Activated CD8-positive, alpha-beta memory T cell treated with anti-CD3 and anti-CD28 coated beads, Interleukin-2, amount 50 U/mL, for 48 hours (primary cell): ENCODE measurements at places on chromosomes 3 and 15.

DNA sequence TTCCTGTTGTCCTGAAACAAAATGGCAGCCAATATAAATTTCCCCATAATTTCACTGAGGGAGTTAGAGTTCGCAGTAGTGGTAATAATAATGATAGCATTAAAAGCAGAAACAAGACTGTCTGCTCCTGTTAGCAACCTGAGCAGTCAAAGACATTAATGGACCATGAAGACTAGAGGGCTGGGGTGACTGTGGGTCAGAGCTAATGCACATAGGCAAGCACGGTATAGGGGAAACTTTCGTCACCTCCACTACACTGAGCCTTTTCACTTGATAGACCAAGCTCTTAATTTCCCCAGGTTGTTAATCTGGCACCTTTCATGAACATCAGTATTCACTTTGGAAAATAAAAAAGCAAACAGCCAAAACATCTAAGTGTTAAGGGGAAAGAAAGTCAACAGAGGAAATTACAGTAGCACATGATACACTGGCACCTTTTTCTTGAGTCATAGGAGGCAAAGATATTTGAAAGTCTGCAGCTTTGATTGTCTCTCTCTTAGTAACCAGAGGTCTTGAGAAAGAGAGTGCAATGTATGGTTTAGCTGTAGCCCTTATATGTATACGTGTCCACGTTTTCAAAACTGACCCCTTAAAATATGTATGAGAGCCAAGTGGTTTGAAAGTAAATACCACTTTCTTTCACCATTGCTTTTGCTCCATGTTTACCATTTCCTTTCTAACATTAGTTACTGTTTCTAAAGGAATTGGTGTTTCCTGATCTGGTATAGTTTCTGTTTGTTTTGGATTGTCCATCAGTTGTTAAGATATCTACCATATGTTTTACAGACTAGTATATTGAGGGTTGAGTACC is 104.8 kb downstream of the FILIP1L start:
- DNase-seq = no peak

- DNase-seq = no peak
Measured at GRCh38 chr3:100993309-100993708, at the start of gene ABI3BP. Gene ABI3BP (minus strand): TSS chr3:100993421. CDS start chr3:100993384, 37 bp downstream.

DNA sequence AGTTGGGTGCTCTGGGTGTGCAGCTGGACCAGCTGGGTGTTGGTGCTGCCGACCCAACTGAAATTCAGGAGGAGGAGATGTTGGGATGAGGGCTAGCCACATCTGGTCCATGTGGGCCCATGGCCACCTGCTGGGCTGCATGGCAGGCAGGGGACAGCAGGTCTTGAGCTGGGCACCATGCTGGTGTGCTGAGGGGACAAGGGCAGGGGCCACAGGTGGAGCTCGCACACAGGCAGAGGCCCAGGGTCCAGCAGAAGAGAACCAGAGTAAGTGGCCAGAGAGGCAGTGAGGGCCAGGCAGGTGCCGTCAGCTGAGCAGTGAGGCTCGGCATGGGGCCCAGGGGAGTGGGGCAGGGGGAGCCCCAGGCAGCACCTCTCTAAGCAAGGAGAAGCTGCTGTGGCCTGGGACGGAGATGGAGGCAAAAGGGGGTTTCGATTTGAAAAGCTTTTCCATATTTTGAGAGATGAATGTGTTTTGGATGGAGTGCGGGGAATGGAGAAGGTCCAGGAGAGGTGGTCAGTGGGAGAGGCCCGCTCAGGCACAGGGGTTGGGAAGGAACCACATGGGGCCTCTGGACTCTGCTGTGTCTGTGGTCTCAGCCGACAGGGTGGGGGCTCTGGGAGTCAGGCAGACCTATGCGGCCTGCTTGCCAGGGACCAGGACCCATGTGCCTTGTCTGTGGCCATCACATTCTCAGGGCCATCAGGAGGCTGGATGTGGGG is 30.5 kb upstream of the PLXNA1 start:
- no peak for DNase-seq

DNA sequence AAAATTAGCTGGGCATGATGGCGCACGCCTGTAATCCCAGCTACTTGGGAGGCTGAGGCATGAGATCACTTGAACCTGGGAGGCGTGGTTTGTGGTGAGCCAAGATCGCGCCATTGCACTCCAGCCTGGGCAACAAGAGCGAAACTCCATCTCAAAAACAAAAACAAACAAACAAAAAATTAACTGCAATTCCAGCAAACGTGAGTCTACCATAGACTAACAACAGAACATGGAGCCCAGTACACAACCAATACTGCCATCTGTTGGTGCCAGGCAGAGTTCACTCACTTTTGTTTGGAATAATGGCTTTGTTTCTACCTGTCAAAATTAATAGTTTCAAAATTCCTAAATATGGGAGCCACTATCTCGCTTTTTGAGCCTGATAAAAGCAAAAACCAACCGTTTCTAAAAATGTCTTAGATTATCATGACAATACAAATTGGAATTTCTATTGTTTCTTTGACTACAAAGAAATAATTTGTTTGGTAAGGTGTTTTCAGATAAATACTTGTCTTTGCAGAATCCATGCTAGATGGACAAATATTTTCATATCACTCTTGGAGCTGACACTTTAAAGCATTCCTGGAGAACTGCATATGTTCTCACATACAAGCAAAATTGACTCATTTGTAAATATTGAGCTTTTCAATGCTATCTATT is 45.0 kb downstream of the GPR176 start:
- DNase-seq = no peak

DNA sequence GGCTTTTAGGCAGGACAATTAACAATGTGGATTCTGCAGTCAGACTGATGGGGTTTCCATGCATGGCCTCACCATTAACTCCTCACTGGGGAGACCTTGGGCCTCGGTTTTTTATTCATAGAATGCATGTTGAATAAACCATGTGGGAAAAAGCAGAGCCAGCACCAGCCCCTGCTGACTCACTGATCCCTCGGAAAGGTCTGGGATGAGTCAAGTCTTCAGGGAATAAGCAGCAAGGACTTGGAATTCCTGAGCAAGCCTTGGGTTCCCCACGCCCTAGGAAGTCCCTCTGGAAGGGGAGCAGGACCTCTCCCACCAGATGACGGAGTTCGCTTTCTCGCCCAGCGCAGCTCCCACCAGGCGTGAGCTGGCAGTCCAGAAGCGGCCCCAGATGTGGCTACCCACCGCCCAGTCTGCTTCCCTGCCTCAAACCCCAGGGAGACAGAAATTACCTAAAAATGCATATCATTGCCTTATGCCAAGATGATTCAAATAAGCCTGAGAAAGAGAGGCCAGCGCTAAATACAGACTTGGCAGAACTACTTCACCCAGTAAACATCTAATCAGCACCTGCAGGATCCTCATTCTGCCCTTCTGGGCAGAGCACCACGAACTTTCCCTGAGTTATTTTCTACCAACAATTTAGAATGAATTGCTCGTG is 45.4 kb downstream of the BTD start:
- no peak for DNase-seq

GRCh38 chr15:58369261-58369701 is 62.5 kb upstream of the LIPC start:
- no peak for DNase-seq

DNA sequence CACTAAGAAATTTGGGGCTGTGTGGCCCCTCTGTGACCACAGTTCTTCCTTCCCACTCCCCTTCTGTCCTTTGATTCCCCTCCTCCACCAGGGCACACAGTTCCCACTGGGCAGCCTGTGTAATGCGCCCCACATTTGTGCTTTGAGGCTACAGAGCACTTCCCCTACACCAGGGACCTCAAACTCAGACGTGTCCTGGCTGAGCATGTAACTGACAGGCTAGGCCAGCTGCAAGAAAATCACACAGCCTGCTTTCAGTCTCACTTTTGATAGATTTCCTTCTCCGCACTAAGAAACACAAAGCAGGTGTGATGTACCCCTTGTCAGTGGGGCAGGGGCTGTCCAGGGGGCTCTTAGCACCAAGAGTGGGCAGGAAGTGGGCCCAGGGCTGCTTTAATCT is 29.6 kb downstream of the PRKCD start:
- no peak for DNase-seq

DNA sequence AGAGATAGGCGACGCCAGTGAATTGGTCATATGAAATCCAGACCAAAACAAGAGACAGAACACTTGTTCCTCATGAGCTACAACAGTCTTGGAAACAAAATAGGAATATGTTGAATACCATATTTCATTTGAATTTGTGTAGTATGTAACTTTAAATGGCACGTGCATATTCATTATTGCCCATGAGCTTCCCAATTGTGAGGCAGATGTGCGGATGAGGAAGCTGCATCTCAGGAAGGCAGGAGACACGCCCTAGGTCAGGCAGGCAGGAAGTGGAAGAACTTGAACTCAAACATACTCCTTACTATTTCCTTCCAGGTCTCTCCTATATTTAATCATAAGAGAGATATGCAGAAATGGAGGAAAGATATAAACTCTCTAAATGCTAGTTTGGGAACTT is 106.8 kb upstream of the SLC2A2 start:
- no peak for DNase-seq

DNA sequence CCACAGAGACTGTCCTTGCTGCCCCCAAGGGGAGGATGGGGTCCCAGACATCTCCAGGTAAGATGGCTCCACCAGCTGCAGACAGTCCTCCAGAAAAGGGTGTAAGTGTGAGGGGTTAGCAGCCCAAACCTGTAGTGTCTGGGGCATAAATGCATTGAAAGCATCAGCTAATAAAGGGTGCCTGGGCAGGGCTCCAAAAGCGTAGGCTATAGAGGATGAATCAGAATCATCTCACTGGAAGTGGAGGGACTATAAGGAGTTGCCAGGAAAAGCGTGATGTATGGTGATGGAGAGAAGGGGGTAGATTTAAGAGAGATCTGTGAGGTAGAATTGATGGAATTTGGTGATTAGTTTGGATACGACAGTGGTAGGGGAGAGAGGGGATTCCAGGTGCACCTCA is 79.9 kb upstream of the ONECUT1 start:
- DNase-seq = no peak

GRCh38 chr15:50876989-50877360 is 31.5 kb upstream of the AP4E1 start:
- DNase-seq = peak; percentile 78

- DNase-seq = no peak
Measured at GRCh38 chr3:151794080-151794479, 19.8 kb upstream of the AADAC start.

- DNase-seq = no peak
Measured at GRCh38 chr3:128021768-128022372, 30.4 kb upstream of the SEC61A1 start.

GRCh38 chr15:79066391-79067071 is 24.0 kb downstream of the RASGRF1 start:
- DNase-seq = no peak

- no peak for DNase-seq
Measured at GRCh38 chr15:100058458-100058857, 283.3 kb downstream of the ADAMTS17 start.

GRCh38 chr15:71275098-71275497 is 159.8 kb downstream of the THSD4 start:
- DNase-seq = no peak

- DNase-seq = peak; percentile 89
Measured at GRCh38 chr15:65856821-65857455, 12.4 kb upstream of the RAB11A start.

- peak; percentile 42 for DNase-seq
Measured at GRCh38 chr15:81281766-81282605, 42.0 kb downstream of the STARD5 start.

GRCh38 chr3:197367081-197367780 is 68.8 kb upstream of the DLG1 start:
- DNase-seq = no peak

DNA sequence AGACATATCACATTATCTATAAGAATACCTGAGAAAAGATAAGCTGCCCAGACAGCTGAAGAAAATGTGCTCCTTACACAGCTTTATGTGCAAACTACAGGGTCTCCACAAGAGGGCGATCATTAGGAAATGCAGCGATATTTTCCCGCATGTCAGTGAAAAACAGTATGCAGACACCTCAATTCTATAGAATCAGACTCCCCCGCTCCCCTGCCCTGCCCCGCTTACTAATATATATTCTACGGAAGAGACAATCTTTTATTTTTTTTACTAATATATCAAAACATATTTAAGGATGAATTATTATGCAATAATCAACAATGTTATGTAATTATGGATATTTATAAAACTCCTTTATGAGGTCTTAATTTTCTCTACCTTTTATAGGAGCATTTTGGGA is 681.3 kb downstream of the ROBO1 start:
- DNase-seq = no peak

DNA sequence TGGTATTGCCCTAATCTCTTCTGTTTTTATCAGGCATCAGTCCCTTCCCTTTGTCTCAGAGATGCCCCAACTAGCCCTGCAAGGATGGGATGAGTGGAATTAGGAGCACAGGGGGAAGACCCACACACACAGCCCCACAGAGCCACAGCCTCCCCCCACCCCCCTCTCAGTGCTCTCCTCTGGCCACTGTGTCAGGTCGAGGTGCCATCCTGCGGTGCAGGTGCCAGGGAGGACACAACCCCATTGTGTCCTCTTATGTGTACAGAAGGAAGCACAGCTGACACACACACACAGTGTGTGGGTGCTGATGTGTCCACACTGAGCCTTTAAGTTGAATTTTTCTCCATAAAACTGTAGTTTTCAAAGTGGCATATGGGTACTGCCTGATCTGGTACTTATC is 534.5 kb downstream of the OCA2 start:
- no peak for DNase-seq

DNA sequence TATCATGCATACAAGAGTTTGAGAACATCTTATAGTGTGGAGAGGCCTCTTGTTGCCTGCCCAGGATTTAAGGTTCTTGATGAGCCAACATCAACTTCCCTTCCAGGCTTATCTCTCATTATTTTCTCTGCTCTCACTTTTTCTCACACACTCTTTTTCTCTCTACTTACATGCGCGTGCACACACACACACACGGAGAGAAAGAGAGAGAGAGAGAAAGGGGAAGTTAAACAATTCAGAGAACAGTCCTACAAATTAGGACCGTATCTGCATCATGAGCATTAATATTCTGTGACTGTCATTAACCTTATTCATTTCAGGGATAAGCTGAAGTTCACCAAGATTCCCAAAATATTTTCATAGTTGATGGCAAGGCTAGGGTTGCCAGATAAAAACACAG is 269.0 kb downstream of the ZNF621 start:
- DNase-seq = no peak

DNA sequence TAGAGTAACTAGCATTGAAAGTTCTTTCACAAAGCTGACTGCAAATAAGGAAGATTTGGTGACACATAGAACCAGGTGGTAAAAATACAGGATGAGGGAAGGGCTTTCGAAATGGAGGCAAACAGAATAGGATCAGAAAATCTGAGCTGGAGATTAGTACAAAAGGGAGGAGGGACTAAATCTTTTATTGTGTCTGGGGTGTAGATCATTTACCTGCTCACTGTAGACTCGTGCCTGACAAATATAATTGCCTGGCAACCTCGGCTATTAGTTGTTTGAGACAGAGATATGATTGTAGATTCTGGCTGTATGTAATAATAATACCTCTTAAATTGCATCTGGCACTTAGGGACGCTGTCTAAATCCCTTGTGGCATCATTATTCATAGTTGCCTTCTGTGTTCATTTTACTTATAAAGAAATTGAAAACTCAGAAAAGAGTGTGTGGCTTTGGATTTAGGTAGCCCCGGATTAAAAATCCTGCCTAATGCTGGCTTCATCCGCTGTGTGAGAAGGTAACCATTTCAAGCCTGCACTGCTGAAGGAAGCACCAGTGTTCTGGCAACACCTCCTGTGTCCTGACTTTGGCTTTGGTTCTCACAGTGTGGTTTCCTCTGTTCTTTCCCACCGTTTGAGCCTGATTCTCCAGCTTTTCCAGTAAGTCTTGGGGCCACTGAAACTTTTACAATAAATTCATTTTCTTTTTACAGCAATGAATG is 25.0 kb upstream of the GPR160 start:
- no peak for DNase-seq
